Cardiac ventricle fibroblast (primary cell): ENCODE measurements at places on chromosomes 5 and 9. TPM values are rescaled to one million over a fixed set of nuclear protein-coding genes. Genes with fewer than 3 reads are reported as not detected.

The C9 gene
- total RNA-seq, result not detected in 2 replicates

The TEX48 gene
- not detected in 2 replicates for total RNA-seq

The ARSI gene
- 0.24 and 1.2 TPM in 2 replicates for total RNA-seq

The PHF24 gene
- total RNA-seq, result 0.05 and 0.06 TPM in 2 replicates

The SLC2A6 gene
- 7.0 and 7.7 TPM in 2 replicates for total RNA-seq

The INSL4 gene
- total RNA-seq, result not detected in 2 replicates

The WDR38 gene
- not detected in 2 replicates for total RNA-seq

The CER1 gene
- not detected in 2 replicates for total RNA-seq

The TMEM174 gene
- not detected in 2 replicates for total RNA-seq

The PCDHGB5 gene
- 32.0 and 38.0 TPM in 2 replicates for total RNA-seq

The SLCO4C1 gene
- 0.05 TPM in 1 of 2 replicates, not detected in the other for total RNA-seq

The SLIT3 gene
- total RNA-seq, result 157 and 180 TPM in 2 replicates

The CCDC192 gene
- not detected in 2 replicates for total RNA-seq

The CDH10 gene
- not detected in 2 replicates for total RNA-seq

The PCDH12 gene
- total RNA-seq, result 2.5 and 4.6 TPM in 2 replicates

The TMED9 gene
- total RNA-seq, result 191 and 212 TPM in 2 replicates

The SPATA31A3 gene
- not detected in 2 replicates for total RNA-seq

The CMYA5 gene
- 0.25 and 0.54 TPM in 2 replicates for total RNA-seq

The PCDHGA1 gene
- 0.19 and 1.3 TPM in 2 replicates for total RNA-seq

The SPATA31A7 gene
- total RNA-seq, result not detected in 2 replicates

The GABRA1 gene
- not detected in 2 replicates for total RNA-seq

The PDLIM4 gene
- 18.8 and 43.8 TPM in 2 replicates for total RNA-seq

The IL5 gene
- total RNA-seq, result not detected in 2 replicates

The SNCAIP gene
- 0.19 and 0.78 TPM in 2 replicates for total RNA-seq

The CCL19 gene
- 0.98 TPM in 1 of 2 replicates, not detected in the other for total RNA-seq

The CSF2 gene
- total RNA-seq, result not detected in 2 replicates
